ENCODE measurements at places on chromosomes 2 and 18.

- DNase-seq, result no peak
- H3K27ac ChIP-seq, result no peak overlapping the region
- H3K4me3 ChIP-seq, result no peak overlapping the region
- peaks cover 9% of the 10 kb centered on the region for H3K36me3 ChIP-seq
- H3K27me3 ChIP-seq, result no peaks in the 10 kb centered on the region
- H3K4me1 ChIP-seq, result no peaks in the 10 kb centered on the region
Observed at GRCh38 chr2:232574674-232575403, 24.4 kb downstream of the EIF4E2 start.

- peaks cover 2% of the 10 kb centered on the region for H3K4me1 ChIP-seq
- DNase-seq, result no peak
- no peak overlapping the region for H3K4me3 ChIP-seq
- no peaks in the 10 kb centered on the region for H3K36me3 ChIP-seq
- H3K27ac ChIP-seq, result no peak overlapping the region
- no peaks in the 10 kb centered on the region for H3K27me3 ChIP-seq
Observed at GRCh38 chr2:68667371-68667770, 24.0 kb downstream of the PROKR1 start.

GRCh38 chr2:172535119-172535518 is 20.8 kb upstream of the PDK1 start:
- no peak overlapping the region for H3K4me3 ChIP-seq
- DNase-seq, result no peak
- no peak overlapping the region for H3K27ac ChIP-seq
- H3K27me3 ChIP-seq, result no peaks in the 10 kb centered on the region
- no peaks in the 10 kb centered on the region for H3K36me3 ChIP-seq

DNA sequence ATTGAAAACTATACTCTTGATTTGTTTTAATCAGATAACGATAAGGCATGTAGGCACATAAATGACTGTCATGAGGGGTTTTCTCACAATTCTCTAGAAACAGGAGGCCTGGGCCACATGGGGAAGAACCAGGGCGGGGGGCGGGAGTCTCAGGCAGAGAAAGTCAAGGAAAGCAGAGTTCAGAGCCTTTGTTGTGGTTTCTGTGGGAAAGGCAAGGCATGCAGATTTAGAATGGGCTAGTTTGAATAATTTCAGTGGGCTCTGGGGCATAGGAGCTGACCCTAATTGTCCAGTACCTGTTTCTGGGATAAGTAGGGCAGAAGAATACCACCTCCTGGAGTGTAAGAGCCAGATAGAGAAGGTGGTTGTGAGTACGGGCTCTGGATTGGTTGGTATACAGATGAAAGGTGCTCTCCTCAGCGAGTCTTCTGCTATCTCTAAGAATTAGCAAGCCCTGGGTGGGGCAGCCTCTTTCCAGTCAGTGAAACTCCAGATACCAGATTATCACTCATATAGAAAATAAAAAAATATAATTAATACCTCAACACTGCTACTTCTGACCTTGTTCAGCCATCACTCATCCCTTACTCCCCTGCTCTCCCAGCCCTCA is 41.5 kb upstream of the CYRIA start:
- no peak overlapping the region for H3K4me3 ChIP-seq
- no peak for DNase-seq
- no peaks in the 10 kb centered on the region for H3K36me3 ChIP-seq
- H3K27me3 ChIP-seq, result no peaks in the 10 kb centered on the region
- no peaks in the 10 kb centered on the region for H3K4me1 ChIP-seq
- H3K27ac ChIP-seq, result no peak overlapping the region

GRCh38 chr2:144498277-144498676 is 21.6 kb downstream of the ZEB2 start:
- no peak for DNase-seq
- no peaks in the 10 kb centered on the region for H3K36me3 ChIP-seq
- no peaks in the 10 kb centered on the region for H3K27me3 ChIP-seq
- H3K27ac ChIP-seq, result no peak overlapping the region
- H3K4me3 ChIP-seq, result no peak overlapping the region

GRCh38 chr2:112614201-112614840 is 29.9 kb downstream of the CHCHD5 start:
- no peaks in the 10 kb centered on the region for H3K27me3 ChIP-seq
- H3K27ac ChIP-seq, result no peak overlapping the region
- no peak overlapping the region for H3K4me3 ChIP-seq
- no peaks in the 10 kb centered on the region for H3K36me3 ChIP-seq
- no peaks in the 10 kb centered on the region for H3K4me1 ChIP-seq

All from mesendoderm (in vitro differentiated cells).